ENCODE measurements at places on chromosomes 4 and X.

DNA sequence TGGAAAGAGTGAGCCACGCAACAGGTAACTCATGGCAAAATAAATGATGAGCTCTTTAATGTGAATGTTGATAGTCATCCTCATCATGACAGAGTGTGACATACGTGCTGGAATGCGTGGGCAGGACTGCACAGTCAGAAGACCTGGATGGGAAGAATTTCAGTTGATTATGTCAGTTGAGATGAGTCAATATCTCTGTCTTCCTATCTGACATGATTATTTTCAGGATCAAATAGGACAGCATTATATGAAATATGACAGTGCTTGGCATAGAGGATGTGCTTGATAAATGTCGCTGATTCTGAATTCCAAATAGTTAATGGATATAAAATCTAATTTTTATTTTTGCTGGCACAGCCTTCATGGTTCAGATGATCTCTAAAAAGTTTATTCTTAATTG lies 95.1 kb downstream of the IL15 start:
- no peak for DNase-seq

DNA sequence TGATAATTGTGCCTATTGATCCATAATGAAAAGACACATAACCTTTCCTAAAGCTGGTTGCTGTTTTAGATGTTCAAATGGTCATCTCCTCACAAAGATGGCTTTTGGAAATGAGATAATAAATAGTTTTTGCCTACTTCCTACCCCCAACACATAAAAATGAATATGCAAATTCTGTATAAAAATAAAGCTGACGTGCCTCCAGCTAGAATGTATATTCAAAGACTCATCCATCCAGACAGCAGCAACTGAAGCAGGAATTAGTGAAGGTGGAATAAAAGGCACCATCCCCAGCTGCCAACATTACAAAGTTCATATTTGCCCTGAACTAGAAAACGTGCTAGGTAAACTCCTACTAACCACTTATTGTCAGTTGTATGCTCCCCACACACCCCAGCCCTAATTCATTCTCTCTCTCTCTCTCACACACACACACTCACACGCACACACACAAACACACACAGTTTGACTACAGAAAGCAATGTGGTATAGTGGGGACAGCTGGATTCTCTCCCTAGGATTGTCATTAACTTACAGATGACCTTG lies 53.6 kb downstream of the PCDH19 start:
- DNase-seq, result no peak

DNA sequence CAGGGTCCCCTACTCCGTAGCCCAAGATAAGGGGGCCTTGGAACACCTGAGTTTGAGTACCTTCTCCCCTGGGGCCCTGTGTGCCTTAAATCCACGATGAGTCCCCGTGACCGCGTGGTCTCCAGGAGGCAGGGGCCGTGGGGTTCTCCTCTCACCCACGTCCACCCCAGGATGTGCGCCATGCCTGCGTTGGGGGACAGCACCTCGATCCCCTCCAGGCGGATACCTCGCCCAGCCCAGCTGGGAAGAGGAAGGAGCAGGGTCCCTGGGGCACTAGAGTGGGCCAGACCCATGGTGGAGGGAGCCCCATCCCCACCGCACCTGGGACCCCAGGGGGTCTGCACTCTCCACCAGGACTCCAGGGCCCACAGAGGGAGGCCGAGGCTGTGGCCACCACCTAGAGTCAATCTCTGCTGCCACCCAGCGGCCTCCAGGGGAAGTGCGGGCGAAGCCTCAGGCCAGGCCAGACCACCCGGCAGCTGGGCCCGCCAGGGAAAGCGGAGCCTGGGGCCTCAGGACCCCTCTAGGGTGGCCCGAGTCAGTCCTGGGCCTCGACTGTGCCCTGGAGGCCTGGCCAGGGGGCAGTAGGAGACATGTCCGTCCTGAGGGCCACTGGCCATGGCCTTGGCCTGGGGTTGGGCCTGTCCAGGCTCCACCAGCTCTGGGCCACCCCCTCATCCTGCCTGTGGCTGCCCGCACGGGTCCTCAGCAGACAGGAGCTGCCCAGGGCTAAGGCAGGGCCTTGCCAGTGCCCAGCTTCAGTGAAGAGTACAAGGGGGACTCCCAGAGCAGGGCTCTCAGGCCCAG lies 55.0 kb downstream of the FAM53A start:
- DNase-seq, result peak; percentile 22

DNA sequence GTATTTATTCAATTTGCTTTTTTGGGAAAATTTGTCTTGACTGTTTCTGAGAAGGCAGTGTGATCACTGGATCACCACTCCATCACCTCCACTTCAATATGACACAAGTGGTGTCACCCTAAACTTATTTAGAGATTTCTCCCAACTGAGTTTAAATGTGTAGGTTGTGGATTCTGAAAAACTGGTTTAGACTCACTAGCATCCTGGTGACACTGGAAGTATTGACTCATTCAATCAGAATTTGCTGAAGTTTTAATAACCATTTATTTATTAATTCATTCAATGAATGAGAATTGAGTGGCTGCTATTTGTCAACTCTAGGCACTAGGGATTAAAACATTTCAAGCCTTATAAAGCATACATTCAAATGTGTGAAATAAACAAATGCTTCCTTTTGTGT lies 819.1 kb upstream of the EPHA5 start:
- no peak for DNase-seq

GRCh38 chr4:99832321-99832720 lies 15.7 kb downstream of the DAPP1 start:
- DNase-seq, result no peak

GRCh38 chr4:186727977-186728519 lies 4.4 kb upstream of the FAT1 start:
- no peak for DNase-seq

GRCh38 chr4:25861951-25862410 lies 807 bp downstream of the SEL1L3 start:
- no peak for DNase-seq

DNA sequence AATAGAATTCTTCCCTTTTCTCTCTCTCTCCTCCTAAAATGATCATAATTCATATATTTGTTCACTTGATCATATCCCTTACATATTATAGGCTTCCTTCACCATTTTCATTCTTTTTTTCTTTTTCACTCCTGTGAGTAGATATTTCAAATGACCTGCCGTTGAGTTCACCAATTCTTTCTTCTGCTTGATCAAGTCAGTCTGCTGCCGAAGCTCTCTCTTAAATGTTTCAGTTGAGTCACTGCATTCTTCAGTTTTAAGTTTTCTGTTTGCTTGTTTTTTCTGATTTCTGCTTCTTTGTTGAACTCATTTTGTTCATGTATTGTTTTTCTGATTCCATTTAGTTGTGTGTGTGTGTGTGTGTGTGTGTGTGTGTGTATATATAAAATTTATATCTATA lies 354.3 kb downstream of the GPAT3 start:
- no peak for DNase-seq

- DNase-seq, result no peak
Measured at GRCh38 chr4:73817341-73817740, 19.1 kb upstream of the CXCL6 start.

- DNase-seq, result no peak
Measured at GRCh38 chr4:80963051-80963450, 67.5 kb upstream of the BMP3 start.

- no peak for DNase-seq
Measured at GRCh38 chrX:152926923-152927322, 29.1 kb downstream of the ZNF185 start.

- DNase-seq, result peak; percentile 27
Measured at GRCh38 chrX:38275615-38276014, 51.7 kb downstream of the RPGR start.

GRCh38 chrX:153408221-153408721 lies 3.0 kb upstream of the ZFP92 start:
- DNase-seq, result no peak

DNA sequence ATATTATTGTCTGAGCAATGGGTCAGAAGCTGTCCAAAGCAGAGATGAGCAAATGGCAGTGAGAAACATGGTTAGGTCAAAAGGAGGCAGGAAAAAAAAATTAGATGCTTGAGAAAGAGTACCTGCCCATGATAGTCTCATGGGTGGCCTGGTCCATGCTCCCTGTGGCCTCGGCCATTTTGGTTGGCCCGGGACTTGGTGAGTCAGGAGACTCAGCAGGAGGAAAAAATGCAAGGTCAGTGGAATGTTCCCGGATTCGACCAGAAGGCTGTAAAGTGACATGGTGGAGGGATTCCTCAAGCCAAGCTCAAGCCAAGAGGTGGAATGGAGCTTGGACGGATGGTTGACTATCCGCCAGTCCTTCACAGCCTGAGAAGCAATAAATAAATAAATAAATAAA lies 236.7 kb downstream of the ASMT start:
- no peak for DNase-seq

DNA sequence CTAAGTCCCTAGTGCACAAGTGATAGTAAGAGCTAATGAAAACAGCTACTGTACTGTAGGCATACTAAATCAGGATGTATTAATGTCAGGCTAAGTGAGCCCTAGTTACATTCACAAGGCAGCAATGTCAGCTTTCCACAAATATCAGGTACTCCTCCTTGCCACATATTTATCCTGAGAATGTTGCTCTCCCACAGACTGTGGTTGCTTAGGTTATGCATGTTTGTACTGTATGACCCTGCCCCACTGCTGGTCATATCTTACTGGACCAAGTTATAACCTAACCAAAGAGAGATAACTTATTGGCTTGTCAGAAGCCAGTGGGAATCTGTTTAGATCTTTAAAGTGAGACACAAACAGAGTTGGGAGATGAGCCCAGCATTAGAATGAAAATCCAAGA lies 241.0 kb downstream of the SLC39A8 start:
- DNase-seq, result no peak

DNA sequence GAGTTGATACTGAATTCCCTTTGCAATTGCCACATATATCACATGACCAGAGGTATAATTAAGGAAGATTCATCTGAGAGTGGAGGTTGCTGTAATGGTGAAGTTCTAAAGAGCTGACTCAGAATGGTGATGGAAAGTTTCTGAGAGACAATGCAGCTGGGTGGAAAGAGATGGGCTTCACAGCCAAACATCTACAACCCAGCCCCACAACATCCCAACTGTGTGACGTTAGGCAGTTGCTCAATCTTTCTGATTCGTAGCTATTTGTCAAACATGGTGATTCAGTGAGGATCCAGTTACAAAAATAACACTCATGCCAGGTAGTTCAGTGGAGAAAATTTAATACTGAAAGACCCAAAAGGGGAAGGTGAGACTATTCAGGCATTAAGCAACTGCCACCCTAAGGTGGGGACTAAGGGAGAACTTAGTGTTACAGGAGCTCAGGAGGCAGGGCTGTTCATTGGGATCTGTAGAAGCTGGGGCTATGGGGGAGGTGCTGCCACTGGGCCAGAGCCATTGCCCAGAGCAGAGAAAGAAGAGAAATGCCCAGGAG lies 6.9 kb upstream of the AFF1 start:
- DNase-seq, result peak; percentile 43

- DNase-seq, result no peak
Measured at GRCh38 chrX:10602646-10603045, 17.7 kb downstream of the MID1 start.

- no peak for DNase-seq
Measured at GRCh38 chr4:40285692-40286091, 49.4 kb upstream of the CHRNA9 start.

GRCh38 chrX:103687696-103688201 lies 1.2 kb upstream of the MORF4L2 start:
- DNase-seq, result peak; percentile 79

GRCh38 chr4:65018313-65018712 lies 609.1 kb upstream of the TECRL start:
- no peak for DNase-seq

GRCh38 chr4:15601862-15602261 lies 53.3 kb downstream of the FBXL5 start:
- DNase-seq, result no peak

DNA sequence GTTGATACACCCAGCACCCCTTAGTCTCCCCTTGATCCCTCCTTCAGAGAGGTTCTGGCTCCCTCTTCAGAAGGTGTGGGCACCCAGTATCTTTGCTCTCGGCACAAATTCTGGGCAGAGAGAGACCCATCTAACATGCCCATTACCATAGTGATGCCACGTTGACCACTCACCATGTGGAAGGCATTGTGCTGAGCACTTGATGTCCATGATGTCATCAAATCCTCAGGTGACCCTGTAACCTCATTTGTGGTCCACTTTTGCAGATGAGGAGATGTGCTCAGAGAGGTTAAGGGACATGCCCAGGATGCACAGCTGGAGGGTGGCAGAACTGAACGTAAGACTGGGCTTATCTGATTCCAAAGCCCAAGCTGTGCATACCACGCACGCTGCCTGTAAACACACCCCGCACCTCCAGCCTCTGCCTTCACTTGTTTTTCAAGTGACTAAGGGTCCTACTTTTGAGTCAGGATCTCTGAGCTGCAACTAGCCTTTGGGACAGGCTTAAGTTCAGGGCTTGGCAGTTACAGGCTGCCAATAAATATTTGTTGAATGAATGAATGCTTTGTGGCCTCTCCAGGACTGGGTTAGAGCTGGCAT lies 55.2 kb downstream of the HTRA3 start:
- DNase-seq, result no peak

DNA sequence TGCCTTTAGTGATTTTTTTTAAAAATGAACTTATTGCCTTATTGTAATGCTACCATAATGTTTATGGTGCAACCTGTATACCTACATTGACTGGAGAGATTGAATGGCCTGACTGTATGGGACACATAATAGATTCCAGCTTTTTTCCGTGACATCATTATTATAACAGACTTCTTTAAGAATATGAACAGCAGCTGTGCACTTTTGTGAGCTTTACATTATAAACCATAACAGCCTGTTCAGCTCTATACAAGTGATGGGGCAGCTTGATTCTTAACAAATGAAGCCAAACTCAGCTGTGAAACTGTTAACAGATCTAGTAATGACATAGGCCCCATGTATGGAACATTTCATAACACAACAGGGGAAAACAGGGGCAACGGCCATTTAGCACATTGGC lies 187.0 kb downstream of the BMPR1B start:
- no peak for DNase-seq

- DNase-seq, result no peak
Measured at GRCh38 chr4:113810906-113811305, 49.4 kb upstream of the CAMK2D start.

DNA sequence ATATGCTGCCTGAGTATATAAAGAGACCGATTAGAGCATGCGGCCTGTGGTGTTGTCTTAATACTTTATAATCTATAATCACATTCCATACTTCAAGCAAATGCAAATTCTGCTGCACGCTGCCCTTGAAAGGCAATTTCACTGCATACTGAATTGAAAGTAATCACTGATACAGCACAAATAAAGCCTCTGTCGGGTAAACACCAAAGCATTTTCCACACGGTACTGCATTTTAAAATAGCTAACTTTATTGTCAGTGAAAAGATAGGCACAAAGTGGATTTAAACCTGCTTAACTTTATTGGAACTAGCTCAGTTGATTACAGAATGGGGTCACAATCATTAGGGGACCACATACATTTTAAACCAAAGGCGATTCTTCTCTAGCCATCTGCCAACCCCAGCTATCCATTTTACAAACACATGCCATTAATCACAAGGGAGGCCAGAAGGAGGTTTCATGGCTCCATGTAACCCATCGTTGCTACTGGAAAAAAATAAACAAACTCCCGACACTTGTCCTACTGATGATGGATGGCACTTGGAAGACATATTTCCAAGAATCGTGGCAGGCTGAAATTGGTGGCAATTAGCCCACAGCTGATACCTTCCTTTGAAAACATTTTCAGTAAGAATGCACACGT lies 65.9 kb downstream of the AMOT start:
- DNase-seq, result no peak
